ENCODE measurements at places on chromosomes 1 and 21.

GRCh38 chr1:207858806-207859205 lies 52.1 kb downstream of the CD34 start:
- no peak for DNase-seq

DNA sequence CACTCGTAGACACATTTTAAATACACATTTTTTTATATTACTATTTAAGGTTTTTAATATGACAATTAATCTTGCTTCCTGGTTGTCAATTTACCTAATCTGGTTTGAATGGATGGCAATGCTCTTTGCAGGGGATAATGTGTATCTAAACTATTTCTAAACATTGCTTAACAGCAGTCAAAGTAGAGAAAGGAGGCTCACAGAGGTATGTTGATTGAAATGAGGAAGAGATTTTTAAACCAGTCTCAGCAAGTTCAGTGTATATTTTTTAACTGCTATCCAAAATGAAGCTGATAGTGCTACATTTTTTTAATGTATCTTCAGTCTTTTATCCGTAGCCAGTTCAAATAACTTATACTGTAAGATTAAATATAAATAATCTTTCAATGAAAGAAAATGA lies 17.4 kb downstream of the FMO1 start:
- DNase-seq = no peak

- no peak for DNase-seq
These were observed 42.7 kb upstream of the SLC16A1 start for GRCh38 chr1:112998592-112999235.

GRCh38 chr1:115469703-115470476 lies 131.8 kb upstream of the NGF start:
- DNase-seq = no peak

GRCh38 chr1:61976566-61976965 lies 218.1 kb upstream of the L1TD1 start:
- no peak for DNase-seq

Measured in stimulated activated CD8-positive, alpha-beta memory T cell treated with anti-CD3 and anti-CD28 coated beads, Interleukin-7, amount 100 ng/mL, for 24 hours (primary cell).